ENCODE measurements at places on chromosomes 12 and 14. TPM values are rescaled to one million over a fixed set of nuclear protein-coding genes. Genes with fewer than 3 reads are reported as not detected.

IGFBP6 gene
- 1.0 TPM for polyA plus RNA-seq

DDN gene
- not detected for polyA plus RNA-seq

NFATC4 gene
- polyA plus RNA-seq = 0.20 TPM

HSP90B1 gene
- 274 TPM for polyA plus RNA-seq

SDR9C7 gene
- not detected for polyA plus RNA-seq

RPGRIP1 gene
- polyA plus RNA-seq = 0.14 TPM

IL22 gene
- polyA plus RNA-seq = not detected

RD3L gene
- polyA plus RNA-seq = not detected

ADCY6 gene
- polyA plus RNA-seq = not detected

PLEK2 gene
- polyA plus RNA-seq = not detected

SELPLG gene
- 37.0 TPM for polyA plus RNA-seq

UBE2N gene
- 245 TPM for polyA plus RNA-seq

LMNTD1 gene
- polyA plus RNA-seq = not detected

MYO1H gene
- polyA plus RNA-seq = not detected

ABHD12B gene
- polyA plus RNA-seq = not detected
